EH (cell line): ENCODE measurements at places on chromosomes 3 and 15.

GRCh38 chr3:9899289-9899791 lies 3.3 kb upstream of the IL17RE start:
- no peak for DNase-seq

DNA sequence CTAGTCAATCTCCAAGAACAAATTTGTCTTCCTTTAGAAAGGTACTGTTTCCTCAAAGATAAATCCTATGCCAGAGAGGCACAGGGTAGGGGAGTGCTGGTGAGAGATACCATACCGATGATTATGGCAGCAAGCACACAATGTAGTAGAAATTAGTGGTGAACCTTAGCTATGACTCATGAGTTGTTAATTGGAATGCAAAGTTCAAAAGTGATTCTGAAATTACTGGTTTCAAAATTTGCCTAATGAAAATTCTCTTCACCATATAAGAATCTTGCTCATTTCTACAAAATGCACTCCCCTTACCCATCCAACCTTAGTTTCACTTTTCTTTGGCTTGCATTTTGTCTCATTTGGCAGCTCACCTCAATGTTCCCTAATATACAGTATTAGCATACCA lies 139.5 kb upstream of the SLC2A2 start:
- peak; percentile 53 for DNase-seq

DNA sequence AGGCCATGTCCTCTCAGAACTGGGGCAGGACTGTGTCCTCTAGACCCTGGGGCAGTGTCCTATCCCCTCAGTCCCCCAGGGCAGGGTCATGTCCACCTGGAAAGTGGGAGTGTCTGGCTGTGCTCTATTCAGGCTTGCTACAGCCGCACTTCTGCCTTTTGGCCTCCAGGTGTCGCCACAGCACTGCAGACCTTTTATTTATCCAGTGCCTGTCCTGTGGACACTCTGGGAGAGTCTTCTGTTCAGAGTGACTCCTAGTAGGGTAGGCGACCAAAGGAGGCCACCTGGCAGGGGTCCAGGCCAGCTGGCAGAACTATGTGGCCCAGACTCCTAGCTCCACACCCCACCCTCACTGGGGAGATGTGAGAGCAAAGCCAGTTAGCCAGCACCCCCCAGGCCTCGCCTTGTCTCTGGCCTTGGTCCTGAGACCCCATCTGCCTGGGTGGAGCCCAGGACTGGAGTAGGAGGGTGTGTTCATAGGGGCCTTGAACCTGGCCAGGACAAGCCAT lies 3.9 kb downstream of the TMIE start:
- DNase-seq, result peak; percentile 76

DNA sequence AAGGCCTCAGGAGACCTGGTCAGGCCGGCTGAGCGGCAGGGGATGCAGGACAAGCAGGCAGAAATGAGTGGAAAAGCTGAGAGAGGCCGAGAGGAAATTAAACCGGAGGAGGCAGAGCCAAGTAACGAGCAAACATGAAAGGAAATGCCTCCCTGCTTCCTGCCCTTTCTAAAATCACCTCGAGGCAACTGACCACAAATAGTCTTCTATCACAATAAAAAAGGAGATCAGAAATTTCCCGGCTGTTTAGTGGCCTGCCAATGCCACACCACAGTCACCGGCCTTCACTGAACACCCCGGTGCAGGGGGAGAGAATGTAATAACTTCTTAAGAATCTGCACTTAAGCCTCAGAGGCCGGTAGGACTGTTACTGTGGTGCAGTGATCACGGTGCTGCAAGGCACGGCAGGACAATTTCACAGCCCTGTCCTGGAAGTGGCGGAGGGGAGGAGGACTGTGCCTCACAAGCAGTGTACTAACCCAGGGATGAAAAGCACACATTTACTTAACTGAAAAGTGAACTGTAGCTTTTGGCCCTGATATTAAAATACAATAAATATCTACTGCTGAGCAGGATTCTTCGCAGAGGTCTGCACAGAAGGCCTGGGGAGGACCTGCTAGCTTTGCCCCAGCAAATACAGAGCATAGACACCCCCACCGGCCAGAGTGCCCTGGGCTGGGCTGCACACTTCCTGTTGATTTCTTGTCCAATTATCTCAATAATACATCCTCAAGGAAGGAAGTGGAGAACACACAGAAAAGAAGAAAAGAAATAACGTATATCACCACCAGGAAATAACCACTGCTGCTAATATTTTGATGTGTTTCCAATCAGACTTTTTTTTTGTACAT lies 183.5 kb upstream of the NSMCE3 start:
- DNase-seq, result peak; percentile 25

DNA sequence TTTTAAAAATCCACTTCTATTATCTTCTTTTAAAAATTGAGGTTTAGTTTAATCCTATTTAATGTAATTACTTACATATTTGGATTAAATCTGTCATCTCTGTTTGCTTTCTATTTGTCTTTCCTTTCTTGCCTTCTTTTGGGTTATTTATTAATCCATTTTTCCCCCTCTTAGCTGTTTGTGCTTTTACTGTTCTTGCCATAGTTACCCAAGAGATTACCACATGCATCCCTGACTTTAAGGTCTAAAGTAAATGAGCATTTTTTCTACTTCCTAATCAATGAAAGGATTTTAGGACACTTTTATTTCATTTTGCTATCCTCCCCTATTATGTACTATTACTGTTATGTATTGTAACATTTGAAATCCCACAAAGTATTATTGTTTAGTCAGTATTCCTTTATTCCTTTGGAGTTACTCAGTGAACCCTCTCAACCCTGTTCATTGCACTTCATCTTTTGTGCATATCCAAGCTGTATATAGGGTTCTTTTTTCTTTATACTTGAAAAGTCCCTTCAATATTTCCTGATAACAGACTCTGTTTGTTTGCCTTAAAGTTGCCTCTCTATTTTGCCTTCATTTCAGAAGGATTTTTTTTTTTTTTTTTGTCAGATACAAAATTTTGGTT lies 62.7 kb downstream of the MEF2A start:
- no peak for DNase-seq

GRCh38 chr3:12247411-12247810 lies 41.5 kb upstream of the PPARG start:
- DNase-seq, result no peak

DNA sequence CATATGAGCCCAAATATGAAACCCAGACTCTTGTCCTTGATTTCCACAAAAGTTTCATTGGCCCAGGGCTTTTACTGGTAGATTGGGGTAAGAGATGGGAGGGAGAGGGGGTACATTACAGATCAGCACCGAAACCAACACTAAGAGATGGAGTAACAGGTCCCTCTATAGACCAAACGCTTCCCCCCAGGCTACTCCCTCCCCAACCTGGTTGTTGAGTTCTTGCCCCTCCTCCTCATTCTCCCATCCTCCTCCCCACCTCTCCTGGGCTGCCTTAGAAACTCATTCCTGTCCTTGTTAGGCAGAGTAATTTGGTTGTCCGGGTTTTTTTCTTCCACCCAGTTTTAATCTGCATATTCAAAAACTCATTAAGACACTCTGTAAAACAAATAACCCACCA lies 74.1 kb downstream of the MESD start:
- no peak for DNase-seq

DNA sequence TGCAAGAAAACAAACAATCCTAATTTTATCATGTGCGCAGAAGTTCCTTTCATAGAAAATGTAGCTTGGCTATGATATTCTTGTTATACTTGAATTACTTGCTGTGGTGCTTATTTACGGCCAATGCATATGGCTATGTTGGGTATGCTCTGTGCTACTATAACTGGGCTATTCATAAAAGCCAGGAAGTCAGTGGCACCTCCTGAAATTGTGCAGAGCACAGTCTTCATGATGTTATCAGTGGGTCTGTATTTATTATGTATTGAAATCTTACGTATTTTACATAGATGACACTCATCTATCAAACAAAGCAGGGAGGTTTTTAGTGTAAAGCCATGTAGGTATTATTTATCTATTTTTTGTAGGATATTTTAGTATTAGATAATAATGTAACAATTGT lies 196.5 kb upstream of the NAALADL2 start:
- no peak for DNase-seq

DNA sequence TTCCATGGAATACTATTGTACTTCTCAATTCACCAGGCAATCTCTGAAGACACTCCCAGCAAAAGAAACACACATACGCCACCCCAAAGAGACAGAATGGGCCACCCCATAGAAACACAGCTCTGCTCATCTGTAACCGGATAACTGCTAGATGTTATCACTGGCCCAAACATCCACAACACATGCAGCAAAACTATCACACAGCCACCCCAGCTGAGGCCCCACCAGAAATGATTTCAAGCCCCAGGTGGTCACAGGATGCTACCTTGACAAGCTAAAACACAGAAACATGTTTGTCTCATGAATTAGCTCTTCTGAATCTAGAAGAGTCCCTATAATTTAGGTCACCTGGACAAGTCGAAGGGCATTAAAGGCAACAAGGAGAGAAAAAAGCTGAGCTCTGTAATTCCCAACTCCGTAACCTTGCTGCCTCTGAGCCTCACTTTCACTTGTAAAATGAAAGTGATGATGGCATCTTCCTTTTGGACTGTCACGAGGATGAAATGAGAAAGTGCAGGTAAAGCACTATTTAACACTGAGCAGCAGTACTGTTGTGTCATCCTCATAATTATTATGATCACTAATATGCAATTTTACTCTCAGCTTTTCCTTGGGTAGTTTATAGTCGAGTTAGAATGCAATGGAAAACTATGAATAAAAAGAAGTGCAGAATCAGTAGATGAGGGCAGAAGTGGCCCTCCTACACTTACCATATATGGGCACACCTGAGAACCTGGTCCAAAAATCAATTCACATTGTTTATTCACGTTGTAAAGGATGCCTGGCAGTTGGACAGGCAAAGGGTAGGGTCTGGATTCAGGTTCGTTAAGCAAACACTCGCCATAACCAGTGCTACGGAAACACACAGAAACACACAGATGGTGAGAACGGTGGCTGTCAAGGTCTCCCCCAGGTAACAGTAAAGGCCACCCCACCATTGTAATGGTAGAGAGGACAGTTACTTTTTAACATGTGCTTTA lies 38.6 kb downstream of the ADAMTS9 start:
- DNase-seq, result no peak

GRCh38 chr3:152345233-152345632 lies 76.5 kb downstream of the MBNL1 start:
- DNase-seq, result no peak

GRCh38 chr15:71203586-71204474 lies 88.6 kb downstream of the THSD4 start:
- DNase-seq, result peak; percentile 31

- no peak for DNase-seq
These were observed 130.1 kb downstream of the EEFSEC start for GRCh38 chr3:128283421-128283820.

GRCh38 chr3:13379201-13379830 lies 40.8 kb downstream of the NUP210 start:
- peak; percentile 91 for DNase-seq

GRCh38 chr15:87626860-87627259 lies 629.7 kb downstream of the NTRK3 start:
- no peak for DNase-seq

- no peak for DNase-seq
These were observed 41.4 kb downstream of the FSIP1 start for GRCh38 chr15:39741258-39741657.

- DNase-seq, result no peak
These were observed 124.0 kb upstream of the GOLGA6L4 start for GRCh38 chr15:84111575-84111974.

- DNase-seq, result no peak
These were observed 270.5 kb downstream of the MBNL1 start for GRCh38 chr3:152539191-152539764.

- DNase-seq, result peak; percentile 22
These were observed 909 bp upstream of the GPD1L start for GRCh38 chr3:32105291-32106131.

DNA sequence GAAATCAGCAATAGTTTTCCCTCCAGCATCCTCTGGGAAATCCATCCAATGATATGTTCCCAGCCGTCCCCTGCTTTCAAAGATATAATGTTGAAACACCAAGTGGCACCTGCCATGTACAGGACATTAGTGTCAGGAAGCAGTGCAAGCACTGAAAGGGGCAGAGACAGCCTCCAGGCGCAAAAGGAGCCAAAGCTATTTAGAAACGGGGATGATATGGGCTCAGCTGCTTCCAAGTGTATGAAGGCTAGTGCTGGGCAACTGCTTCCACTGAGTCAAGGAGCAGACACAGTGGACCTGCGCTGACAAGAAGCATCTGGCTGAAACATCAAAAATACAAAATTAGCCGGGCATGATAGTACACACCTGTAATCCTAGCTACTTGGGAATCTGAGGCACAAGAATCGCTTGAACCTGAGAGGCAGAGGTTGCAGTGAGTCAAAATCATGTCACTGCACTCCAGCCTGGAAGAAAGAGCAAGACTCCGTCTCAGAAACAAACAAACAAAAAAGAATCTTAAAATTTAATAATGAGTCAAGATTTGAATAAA lies 119.7 kb downstream of the AQP9 start:
- no peak for DNase-seq
